ENCODE measurements at places on chromosomes 2 and 18. TPM values are rescaled to one million over a fixed set of nuclear protein-coding genes. Genes with fewer than 3 reads are reported as not detected.

DNA sequence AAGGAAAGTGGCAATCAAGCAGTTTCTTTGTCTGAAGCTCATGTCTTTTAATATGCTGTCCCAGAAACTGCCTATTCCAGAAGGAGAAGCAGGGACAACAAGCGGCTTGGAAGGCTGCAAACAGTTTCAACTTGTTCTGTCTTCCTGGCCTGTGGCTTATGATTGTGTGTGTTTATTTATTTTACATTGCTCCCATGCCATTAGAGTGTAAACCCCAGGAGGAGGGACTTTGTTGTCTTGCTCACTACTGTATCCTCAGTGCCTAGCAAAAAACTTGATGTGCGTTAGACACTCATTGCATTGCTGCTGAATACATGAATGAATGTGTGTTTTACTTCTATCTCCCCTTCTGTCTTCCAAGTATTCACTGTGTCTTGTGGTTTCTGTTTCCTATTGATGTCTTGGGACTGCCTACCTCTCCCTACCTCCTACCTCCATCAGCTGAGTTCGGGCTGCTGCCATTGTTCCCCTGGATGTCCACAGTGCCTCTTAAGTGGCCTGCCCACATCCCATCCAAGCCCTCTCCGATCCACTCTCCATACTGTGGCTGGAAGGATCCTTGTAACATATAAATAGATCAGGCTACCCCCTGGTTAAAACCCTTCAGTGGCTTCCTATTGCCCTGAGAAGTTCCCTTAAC lies 261.4 kb downstream of the DYSF start:
- peaks cover 11% of the 10 kb centered on the region for H3K4me1 ChIP-seq
- peaks cover 16% of the 10 kb centered on the region for H3K27me3 ChIP-seq
- DNase-seq, result no peak
- H3K27ac ChIP-seq, result no peak overlapping the region
- H3K4me3 ChIP-seq, result no peak overlapping the region
- no peaks in the 10 kb centered on the region for H3K36me3 ChIP-seq

DNA sequence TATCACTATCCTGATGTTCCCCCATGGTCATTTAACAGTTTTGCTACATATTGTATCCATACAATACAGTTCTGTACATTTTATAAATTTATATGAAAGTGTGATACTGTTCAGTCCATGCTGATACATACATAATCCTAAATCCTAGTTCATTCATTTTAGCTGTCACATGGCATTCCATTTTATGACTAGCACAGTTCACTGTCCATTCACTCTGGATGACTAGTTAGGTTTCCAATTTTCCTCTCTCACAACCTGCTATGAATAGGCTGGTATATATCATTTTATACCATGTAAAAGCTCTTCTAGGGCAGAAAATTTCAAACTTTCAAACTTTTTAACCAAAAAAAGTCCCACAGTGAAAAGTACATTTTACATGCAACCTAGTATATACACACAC lies 15.2 kb downstream of the SMAD2 start:
- H3K4me3 ChIP-seq, result no peak overlapping the region
- H3K4me1 ChIP-seq, result no peaks in the 10 kb centered on the region
- H3K27me3 ChIP-seq, result no peaks in the 10 kb centered on the region

DNA sequence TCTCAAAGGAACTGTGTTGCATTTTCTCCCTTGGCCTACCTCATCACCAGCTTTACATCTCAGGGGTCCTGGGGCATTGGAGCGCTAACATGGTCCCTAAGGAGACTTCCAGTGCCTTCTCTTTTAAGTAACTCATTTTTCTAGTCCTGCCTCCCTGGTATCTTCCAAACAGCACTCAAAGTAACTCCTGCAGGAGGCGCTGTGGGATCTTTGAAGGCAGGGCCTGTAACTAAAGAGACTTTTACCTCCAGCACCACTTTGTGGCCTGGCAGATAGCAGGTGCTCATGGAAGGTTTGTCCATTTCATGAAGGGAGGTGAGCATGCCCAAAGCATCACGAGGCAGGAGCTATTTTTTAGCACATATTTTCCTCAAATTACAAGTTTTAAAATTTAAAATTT lies 411.0 kb upstream of the GYPC start:
- H3K4me1 ChIP-seq, result no peaks in the 10 kb centered on the region
- no peak overlapping the region for H3K4me3 ChIP-seq
- no peaks in the 10 kb centered on the region for H3K27me3 ChIP-seq
- no peaks in the 10 kb centered on the region for H3K36me3 ChIP-seq

GRCh38 chr18:54261894-54262293 lies 7.4 kb upstream of the POLI start:
- no peak for DNase-seq
- H3K4me1 ChIP-seq, result peaks cover 3% of the 10 kb centered on the region
- no peak overlapping the region for H3K27ac ChIP-seq
- H3K4me3 ChIP-seq, result no peak overlapping the region
- H3K27me3 ChIP-seq, result no peaks in the 10 kb centered on the region
- no peaks in the 10 kb centered on the region for H3K36me3 ChIP-seq

The KIAA1328 gene
- 7.0 TPM for total RNA-seq

The CTAGE1 gene
- under 0.01 TPM for total RNA-seq

The ZNF385B gene
- not detected for total RNA-seq
